ENCODE measurements at places on chromosomes 6 and 20.

DNA sequence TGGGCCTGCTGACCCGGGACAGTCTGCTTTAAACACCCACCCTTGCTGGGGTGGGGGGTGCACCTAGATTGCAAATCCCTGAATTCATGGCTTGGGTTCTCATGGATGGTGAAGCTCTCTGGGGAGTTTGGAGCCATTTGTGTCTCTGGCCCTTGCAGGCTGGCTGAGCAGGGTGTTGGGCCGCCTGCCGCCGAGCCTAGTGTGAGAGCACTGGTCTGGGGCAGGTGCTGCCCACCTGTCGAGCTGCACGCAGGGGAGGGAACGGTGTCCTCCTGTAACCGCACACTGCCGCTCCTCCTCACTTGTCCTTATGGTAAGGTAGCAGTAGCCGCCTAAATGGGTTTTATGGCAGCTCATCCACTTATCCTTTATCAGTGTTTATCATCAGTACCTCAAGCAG lies 143.9 kb downstream of the DTNBP1 start:
- H3K36me3 ChIP-seq, result peaks cover 77% of the 10 kb centered on the region
- no peaks in the 10 kb centered on the region for H3K27me3 ChIP-seq
- DNase-seq, result no peak

- DNase-seq, result no peak
- no peak overlapping the region for H3K27ac ChIP-seq
- H3K27me3 ChIP-seq, result peaks cover 53% of the 10 kb centered on the region
- no peaks in the 10 kb centered on the region for H3K4me1 ChIP-seq
- H3K4me3 ChIP-seq, result no peak overlapping the region
These were observed 215.0 kb upstream of the EXOC2 start for GRCh38 chr6:907928-908327.

GRCh38 chr6:168441434-168442391 lies 729 bp downstream of the SMOC2 start:
- no peaks in the 10 kb centered on the region for H3K36me3 ChIP-seq
- no peaks in the 10 kb centered on the region for H3K4me1 ChIP-seq
- peaks cover 67% of the 10 kb centered on the region for H3K27me3 ChIP-seq
- H3K4me3 ChIP-seq, result no peak overlapping the region
- no peak overlapping the region for H3K27ac ChIP-seq
- DNase-seq, result no peak

DNA sequence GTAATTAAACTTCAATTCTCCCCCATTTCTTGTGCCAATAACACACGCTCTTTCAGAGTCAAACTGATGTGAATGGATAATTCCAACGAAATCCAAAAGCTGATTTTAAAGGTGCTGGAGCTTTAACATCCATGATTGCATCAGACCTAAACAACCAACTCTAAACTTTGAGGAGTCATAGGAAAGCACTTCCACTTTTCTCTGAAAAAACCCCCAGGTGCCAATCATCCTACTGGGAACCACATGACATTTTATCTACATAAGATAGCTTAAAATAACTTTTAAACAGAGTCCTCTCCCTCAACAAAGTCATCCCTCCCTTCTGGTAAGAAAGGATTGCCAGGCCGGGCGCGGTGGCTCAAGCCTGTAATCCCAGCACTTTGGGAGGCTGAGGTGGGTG lies 167.7 kb upstream of the PDE10A start:
- no peak for DNase-seq
- H3K27me3 ChIP-seq, result peaks cover 79% of the 10 kb centered on the region
- H3K4me3 ChIP-seq, result no peak overlapping the region

GRCh38 chr6:31970604-31971271 lies 1.2 kb downstream of the DXO start:
- H3K27ac ChIP-seq, result peak overlapping the region; percentile 100
- H3K27me3 ChIP-seq, result no peaks in the 10 kb centered on the region
- peaks cover 23% of the 10 kb centered on the region for H3K4me1 ChIP-seq

DNA sequence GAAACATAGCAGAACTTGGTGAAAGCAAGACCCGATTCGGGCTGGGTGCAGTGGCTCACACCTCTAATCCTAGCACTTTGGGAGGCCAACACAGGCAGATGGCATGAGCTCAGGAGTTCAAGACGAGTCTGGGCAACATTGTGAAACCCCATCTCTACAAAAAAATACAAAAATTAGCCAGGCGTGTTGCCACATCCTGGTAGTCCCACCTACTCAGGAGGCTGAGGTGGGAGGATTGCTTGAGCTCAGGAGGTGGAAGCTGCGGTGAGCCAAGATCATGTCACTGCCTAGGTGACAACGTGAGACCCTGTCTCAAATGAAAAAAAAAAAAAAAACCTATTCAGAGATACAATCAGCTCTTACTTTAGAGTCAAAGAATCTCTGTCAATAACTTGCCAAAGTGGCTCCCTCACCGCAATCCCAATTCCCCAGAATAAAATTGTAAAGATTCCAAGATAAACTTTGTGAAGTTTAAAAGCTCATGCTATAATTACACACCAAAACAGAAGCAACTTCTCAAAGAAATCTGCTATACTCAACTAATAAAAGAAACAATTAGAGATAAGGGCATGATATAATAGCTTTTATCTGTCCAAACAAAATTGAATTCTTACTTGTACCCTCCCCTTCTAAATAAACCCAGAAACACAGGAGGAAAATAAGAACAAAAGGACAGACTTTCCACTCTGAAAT lies 33.6 kb downstream of the CDK19 start:
- H3K4me3 ChIP-seq, result no peak overlapping the region
- H3K27me3 ChIP-seq, result no peaks in the 10 kb centered on the region
- no peak overlapping the region for H3K27ac ChIP-seq
- H3K36me3 ChIP-seq, result peaks cover 5% of the 10 kb centered on the region
- no peak for DNase-seq
- peaks cover 35% of the 10 kb centered on the region for H3K4me1 ChIP-seq

- H3K27me3 ChIP-seq, result no peaks in the 10 kb centered on the region
- DNase-seq, result no peak
- H3K27ac ChIP-seq, result peak overlapping the region; percentile 61
- H3K4me1 ChIP-seq, result peaks cover 71% of the 10 kb centered on the region
- H3K4me3 ChIP-seq, result peak overlapping the region; percentile 50
- peaks cover 74% of the 10 kb centered on the region for H3K36me3 ChIP-seq
These were observed 30.5 kb downstream of the NFATC2 start for GRCh38 chr20:51511861-51512619.

Data from effector memory CD8-positive, alpha-beta T cell (primary cell).